Activated CD4-positive, alpha-beta T cell treated with anti-CD3 and anti-CD28 coated beads for 36 hours (primary cell): ENCODE measurements at places on chromosomes 7 and 10. TPM values are rescaled to one million over a fixed set of nuclear protein-coding genes. Genes with fewer than 3 reads are reported as not detected.

Gene KCND2
- total RNA-seq, result not detected

Gene BLNK
- not detected for total RNA-seq

Gene GRM3
- total RNA-seq, result not detected

Gene NUDT5
- total RNA-seq, result 108 TPM

Gene VAX1
- not detected for total RNA-seq

DNA sequence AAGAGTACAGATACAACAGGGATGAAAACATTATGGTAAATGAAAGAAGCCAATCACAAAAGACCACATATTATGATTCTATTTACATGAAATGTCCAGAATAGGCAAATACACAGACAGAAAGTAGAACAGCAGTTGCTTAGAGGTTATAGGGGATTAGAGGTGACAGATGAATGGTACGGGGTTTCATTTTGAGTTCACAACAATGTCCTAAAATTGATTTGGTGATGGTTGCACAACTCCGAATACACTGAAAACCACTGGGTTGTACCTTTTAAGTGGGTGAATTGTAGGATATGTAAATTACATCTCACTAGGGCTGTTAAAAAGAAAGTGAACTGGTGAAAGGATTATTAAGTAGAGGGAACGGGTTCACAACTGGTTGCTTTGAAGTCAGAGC lies 76.3 kb upstream of the MRLN start:
- no peak for DNase-seq
- H3K4me3 ChIP-seq, result no peak overlapping the region
- H3K4me1 ChIP-seq, result peaks cover 31% of the 10 kb centered on the region
- H3K36me3 ChIP-seq, result peaks cover 54% of the 10 kb centered on the region
- H3K27me3 ChIP-seq, result no peaks in the 10 kb centered on the region

GRCh38 chr7:45253368-45253767 lies 95.8 kb downstream of the RAMP3 start:
- DNase-seq, result no peak
- no peak overlapping the region for H3K4me3 ChIP-seq
- H3K36me3 ChIP-seq, result no peaks in the 10 kb centered on the region
- H3K4me1 ChIP-seq, result no peaks in the 10 kb centered on the region

- no peak overlapping the region for H3K27ac ChIP-seq
- H3K4me1 ChIP-seq, result no peaks in the 10 kb centered on the region
- DNase-seq, result no peak
- peaks cover 31% of the 10 kb centered on the region for H3K27me3 ChIP-seq
- no peak overlapping the region for H3K4me3 ChIP-seq
Measured at GRCh38 chr10:94412449-94412848, 10.1 kb downstream of the TBC1D12 start.

- no peak overlapping the region for H3K4me3 ChIP-seq
- no peaks in the 10 kb centered on the region for H3K36me3 ChIP-seq
- no peak for DNase-seq
Measured at GRCh38 chr7:70849580-70850235, 282.2 kb upstream of the GALNT17 start.

DNA sequence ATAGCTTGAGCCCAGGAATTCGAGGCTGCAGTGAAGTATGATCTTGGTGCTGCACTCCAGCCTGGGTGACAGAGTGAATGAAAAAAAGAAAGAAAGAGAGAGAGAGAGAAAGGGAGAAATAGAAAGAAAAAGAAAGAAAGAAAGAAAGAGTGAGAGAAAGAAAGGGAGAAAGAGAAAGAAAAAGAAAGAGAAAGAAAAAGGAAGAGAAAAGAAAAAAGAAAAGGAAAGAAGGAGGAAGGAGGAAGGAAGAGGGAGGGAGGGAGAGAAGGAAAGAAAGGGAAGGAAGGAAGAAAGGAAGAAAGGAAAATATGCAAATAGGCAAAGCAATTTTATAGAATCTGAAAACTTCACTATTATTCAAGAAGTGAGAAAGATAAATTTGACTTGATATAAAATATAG lies 24.5 kb upstream of the JCAD start:
- H3K36me3 ChIP-seq, result no peaks in the 10 kb centered on the region
- H3K27ac ChIP-seq, result no peak overlapping the region
- peaks cover 25% of the 10 kb centered on the region for H3K27me3 ChIP-seq
- no peaks in the 10 kb centered on the region for H3K4me1 ChIP-seq
- H3K4me3 ChIP-seq, result no peak overlapping the region

DNA sequence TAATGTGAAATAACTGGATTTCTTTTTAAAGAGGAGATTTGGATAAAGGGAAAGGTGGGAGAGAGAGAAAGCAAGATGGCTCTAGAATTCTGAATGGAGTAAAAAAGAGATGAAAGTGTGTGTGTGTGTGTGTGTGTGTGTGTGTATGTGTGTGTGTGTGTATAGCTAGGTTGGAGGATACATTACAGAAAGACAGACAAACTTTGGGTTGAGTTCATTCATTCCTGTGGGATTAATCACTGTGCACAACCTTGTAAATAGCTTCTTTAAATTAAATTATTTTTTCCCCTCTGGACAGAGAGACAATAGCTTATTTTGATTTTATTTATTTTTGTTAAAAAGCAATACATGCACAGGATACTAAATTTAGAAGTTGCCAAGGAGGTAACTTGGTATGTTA lies 7.5 kb downstream of the ASB4 start:
- H3K27me3 ChIP-seq, result no peaks in the 10 kb centered on the region
- no peak overlapping the region for H3K27ac ChIP-seq
- no peak for DNase-seq
- no peaks in the 10 kb centered on the region for H3K36me3 ChIP-seq

DNA sequence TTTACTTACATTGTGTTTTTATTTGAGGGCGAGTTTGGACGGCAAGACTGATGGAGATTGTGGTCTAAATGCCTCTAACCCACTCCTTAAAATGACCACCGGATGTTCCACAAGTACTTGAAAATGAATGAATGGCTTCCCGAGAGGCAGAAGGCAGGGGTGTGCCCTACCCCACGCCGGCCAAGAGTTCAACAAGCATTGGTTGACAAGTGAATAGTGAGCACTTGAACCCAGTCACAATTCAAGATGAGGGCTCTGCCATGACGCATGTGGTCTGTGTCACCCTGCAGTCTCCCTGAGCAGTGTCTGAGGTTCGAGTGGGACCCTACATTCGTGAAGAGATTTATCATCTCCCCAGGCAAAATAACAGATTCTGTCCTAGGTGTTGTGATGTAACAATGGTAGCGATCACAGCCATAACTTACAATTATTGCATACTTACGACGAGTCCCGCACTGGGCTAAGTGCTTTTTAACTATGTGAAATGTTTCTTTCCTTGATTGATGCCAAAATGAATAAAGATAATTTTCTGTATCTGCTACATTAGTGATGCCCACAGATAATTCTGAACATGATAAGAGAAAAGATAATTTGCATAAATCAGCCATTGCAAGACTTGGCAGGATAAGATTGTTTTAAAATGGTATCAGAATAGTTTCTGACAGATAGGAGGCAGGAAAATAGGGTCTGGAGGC lies 305.4 kb downstream of the WDR37 start:
- H3K36me3 ChIP-seq, result no peaks in the 10 kb centered on the region
- peaks cover 16% of the 10 kb centered on the region for H3K4me1 ChIP-seq
- no peak overlapping the region for H3K27ac ChIP-seq
- H3K27me3 ChIP-seq, result peaks cover 24% of the 10 kb centered on the region

DNA sequence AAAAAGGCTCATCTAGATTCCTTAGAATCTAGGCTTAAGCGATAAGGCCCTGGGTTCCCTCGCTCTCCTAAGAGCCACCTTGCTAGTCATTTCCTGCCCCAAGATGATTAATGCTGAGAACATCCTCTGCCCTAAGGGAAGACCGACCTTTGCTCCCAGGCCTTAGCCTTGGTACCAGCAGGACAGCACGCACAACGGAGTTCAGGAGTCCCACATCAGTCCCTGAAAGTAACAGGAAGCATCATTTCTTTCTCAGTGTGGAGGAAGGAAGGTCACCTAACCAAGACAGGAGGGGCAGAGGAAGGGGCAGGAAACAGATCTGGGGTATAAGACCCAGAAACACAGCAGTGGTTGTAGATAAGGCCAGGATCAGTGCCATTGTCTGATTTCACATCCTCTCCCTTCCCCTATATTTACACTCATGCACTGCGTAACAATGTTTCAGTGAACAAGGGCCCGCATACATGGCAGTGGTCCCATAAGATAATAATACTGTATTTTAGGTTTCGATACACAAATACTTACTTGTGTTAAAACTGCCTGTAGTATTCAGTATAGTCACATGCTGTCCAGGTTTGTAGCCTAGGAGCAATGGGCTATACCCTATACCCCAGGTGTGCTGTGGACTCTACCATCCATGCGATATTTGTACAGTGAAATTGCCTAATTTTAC lies 8.1 kb upstream of the FAM107B start:
- peak; percentile 17 for DNase-seq
- no peaks in the 10 kb centered on the region for H3K27me3 ChIP-seq
- H3K4me1 ChIP-seq, result peaks cover 7% of the 10 kb centered on the region
- no peak overlapping the region for H3K27ac ChIP-seq

DNA sequence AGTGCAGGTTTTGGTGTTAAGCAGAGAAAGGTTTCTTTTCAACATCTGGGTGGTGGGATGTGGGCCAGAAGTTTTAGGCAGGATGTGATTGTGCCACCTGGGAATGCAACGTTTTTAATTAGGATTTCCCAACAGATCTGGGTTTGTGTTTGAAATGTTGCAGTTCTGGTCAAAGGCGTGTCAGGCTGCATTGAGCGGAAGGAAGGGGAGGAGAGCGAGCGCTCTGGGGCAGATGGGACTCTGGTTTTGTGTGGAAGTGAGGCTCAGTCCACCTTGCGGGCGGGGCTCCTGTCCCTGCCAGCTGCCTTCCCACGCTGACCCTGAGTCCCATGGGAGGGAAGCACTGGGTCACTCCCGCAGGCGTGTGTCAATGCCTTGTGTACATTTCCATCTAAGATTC lies 767.7 kb downstream of the KCNMA1 start:
- H3K27ac ChIP-seq, result no peak overlapping the region
- no peaks in the 10 kb centered on the region for H3K36me3 ChIP-seq
- H3K27me3 ChIP-seq, result peaks cover 8% of the 10 kb centered on the region
- no peaks in the 10 kb centered on the region for H3K4me1 ChIP-seq

GRCh38 chr10:88865281-88865876 lies 13.7 kb upstream of the ANKRD22 start:
- no peak overlapping the region for H3K4me3 ChIP-seq
- DNase-seq, result no peak
- no peak overlapping the region for H3K27ac ChIP-seq

- no peaks in the 10 kb centered on the region for H3K27me3 ChIP-seq
- H3K27ac ChIP-seq, result no peak overlapping the region
- no peaks in the 10 kb centered on the region for H3K36me3 ChIP-seq
- DNase-seq, result no peak
- H3K4me1 ChIP-seq, result no peaks in the 10 kb centered on the region
Measured at GRCh38 chr7:8620169-8620568, 186.8 kb downstream of the NXPH1 start.

DNA sequence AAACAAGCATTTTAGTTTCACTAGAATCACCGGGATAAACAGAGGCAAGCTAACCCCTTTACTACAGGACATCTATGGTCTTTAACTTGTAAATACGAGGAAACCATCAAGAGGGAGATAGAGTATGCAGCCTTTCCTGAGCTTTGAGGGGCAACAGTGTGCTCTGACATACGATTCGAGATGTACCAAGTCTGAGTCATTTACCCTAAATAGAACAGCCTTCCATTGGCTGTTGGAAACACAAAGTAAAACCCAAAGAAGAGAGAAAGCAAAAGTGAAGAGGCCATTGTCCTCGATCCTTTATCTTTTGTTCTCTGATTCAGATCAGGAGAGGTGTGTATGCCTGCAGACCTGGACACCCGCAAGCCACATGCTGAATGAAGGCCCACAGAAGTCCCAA lies 289.5 kb downstream of the KCNMA1 start:
- no peaks in the 10 kb centered on the region for H3K36me3 ChIP-seq
- no peak for DNase-seq
- no peaks in the 10 kb centered on the region for H3K4me1 ChIP-seq

DNA sequence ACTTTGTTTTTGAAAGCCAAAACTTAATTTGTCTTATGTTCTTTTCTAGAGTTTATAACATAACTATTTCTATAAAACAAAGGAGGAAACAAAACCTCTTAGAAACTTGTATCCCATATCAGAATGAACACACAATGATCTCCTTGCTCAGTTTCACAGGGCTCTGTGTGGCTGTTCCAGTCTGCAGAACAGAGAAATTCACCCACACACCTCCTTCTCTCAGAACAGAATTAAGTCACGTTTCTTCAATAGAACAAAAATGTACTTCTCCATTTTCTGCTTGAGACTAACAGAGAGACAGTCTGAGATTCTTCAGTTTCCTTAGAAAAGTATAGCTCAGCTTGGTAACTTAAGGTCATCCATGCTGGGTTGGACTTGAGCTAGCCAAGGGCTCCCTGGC lies 15.8 kb upstream of the DOCK1 start:
- H3K27me3 ChIP-seq, result no peaks in the 10 kb centered on the region
- H3K36me3 ChIP-seq, result no peaks in the 10 kb centered on the region
- no peaks in the 10 kb centered on the region for H3K4me1 ChIP-seq
- H3K27ac ChIP-seq, result no peak overlapping the region
- DNase-seq, result no peak

DNA sequence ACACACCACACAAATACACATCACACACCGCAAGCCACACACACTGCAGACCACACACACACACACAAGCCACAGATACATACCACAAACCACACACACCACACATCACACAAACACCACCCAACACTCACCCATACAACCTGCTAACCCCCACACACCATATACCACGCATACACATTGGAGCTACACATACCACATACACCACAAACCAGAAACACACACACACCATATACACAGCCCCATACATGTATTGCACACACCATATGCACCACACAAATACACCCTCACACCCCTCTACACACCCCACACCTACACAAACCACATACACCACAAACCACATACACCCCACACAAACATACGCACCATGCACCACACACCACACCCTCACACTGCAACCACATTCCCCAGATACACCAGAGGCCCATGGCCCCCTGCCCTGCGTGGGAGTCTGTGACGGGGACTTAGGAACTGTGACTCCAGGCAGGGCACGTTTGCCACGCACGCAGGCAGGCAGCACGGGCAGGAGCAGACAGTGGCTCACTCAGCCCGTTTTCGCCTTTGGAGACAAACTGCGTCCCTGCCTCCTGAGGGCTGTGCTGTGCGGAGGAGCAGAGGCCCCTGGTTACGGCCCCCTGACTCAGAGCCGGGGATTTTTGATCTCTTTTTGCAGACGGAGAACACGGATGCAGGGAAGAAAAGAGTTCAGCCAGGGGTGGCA lies 52.6 kb downstream of the TMEM209 start:
- H3K4me1 ChIP-seq, result no peaks in the 10 kb centered on the region
- peaks cover 4% of the 10 kb centered on the region for H3K36me3 ChIP-seq
- peaks cover 6% of the 10 kb centered on the region for H3K27me3 ChIP-seq
- no peak overlapping the region for H3K27ac ChIP-seq
- peak; percentile 48 for DNase-seq
